GM04503 (cell line): ENCODE measurements at places on chromosomes 5 and 9.

DNA sequence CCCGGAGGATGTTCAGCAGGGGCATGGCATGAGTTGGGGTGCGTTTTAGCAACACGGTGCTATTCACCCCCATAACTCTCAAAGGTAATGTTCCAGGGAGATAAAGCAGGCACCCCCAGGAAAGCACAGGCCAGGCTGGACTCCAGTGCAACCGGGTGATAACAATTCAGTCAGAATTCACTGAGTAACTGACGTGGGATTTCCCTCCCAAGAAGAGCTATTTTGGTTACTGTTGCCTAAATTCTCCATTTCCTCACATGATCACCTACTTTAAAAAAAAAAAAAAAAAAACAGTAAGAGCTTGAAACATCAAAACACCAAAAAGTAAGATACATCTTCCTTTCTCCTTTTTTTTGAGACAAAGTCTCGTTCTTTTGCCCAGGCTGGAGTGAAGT is 137.6 kb upstream of the WWC1 start:
- no peak for DNase-seq

GRCh38 chr5:91133183-91133582 is 249.9 kb downstream of the ARRDC3 start:
- no peak for DNase-seq

DNA sequence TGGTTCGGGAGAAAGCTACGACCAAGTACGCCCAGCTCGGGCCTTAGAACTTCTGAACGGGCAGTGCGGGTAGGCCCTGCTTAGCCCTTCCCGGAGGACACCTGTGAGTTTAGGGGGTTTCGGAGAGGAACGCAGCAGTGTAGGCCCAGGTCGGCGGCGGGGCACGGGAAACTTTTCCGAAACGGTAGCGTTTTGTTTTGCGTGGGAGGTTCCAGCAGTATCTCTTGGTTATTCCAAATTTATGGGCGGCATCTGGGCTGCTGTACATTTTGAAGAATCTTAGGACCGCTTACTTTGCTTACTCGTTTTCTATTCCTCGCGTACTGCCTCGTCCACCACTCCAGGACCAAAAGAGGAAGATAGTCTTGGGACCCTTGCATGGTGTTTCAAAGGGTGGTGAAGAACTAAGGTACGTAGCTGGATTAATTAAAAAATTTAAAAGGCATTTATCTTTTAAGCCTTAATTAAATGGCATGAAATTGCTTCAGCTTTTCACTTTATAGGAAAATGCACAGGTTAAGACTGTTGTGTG is 492 bp downstream of the TENT2 start:
- DNase-seq = no peak

DNA sequence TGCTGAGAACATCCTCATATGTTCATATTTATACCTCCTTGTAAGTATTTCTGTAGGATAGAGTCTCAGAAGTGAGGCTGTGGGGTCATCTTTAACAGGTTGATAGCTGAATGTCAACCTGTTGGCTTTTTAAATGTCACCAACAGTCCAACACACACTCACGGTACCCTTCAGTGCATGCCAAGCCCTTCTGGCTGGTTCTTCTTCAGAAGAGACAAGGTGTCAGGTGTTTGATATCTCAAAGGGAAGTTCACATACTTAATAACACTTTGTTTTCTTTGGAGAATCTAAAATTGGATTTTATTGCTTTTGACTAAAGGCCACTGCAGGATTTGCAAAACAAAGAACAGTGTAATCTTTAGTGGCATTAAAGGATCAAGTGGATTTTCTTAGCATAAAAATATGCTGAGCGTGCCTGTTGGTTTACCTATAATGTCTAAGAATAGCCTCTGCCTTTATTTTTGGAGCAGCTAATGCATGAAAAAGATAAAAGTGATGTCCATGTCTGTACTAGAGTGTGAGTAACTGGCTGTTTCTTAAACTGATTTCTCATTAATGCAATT is 58.2 kb downstream of the RGS3 start:
- no peak for DNase-seq

- DNase-seq = no peak
Measured at GRCh38 chr9:84636436-84636835, 33.1 kb upstream of the NTRK2 start.

GRCh38 chr5:122114501-122114900 is 14.8 kb upstream of the ZNF474 start:
- DNase-seq = no peak

- DNase-seq = no peak
Measured at GRCh38 chr5:127060470-127060985, 12.8 kb downstream of the C5orf63 start.

DNA sequence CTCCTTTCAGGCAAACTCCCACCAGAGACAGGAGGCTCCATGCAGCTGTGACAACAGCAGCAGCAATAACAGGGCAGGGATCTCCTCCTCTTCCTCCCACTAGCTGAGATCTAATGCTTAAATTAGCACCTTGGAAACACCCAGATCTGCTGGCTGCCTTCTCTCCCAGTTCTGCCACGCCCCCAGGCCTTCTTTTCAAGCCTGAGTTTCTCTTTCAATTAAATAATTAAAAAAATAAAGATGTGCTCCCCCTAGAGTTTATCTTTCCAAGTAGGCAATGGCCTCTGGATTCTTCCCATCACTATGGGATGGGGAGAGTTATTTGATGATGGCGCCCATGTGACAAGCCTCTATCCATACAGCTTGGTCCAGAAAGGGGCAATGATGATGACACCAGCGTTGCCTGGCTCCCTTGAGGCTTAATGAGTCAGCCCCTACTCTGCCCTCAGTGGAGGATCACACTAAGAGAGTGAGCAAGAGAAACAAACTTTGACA is 3.8 kb downstream of the FAM219A start:
- DNase-seq = peak; percentile 51

GRCh38 chr5:68646144-68646543 is 430.6 kb downstream of the PIK3R1 start:
- peak; percentile 11 for DNase-seq

- DNase-seq = no peak
Measured at GRCh38 chr5:171744882-171745281, 40.7 kb upstream of the SMIM23 start.

DNA sequence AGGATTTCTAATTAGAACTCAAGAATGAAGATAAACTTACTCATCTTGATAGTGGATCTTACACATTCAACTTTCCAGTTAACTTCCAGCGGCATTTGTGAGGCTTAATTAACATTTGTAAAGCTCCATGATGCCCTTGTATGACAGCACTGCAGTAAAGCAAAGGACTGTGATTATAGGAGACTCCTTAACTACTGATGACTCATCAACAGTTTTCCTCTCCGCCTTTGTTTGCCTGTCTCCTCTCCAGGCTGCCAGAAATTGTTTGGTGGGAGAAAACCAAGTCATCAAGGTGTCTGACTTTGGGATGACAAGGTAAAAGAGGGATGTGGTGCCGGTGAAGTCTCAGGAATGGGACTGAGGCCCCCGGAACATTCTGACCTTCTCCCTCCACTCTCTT is 20.4 kb upstream of the CYFIP2 start:
- no peak for DNase-seq

GRCh38 chr5:169581580-169582227 is 1.9 kb upstream of the SPDL1 start:
- DNase-seq = no peak

- DNase-seq = no peak
Measured at GRCh38 chr5:56589481-56589860, 225.9 kb upstream of the MAP3K1 start.

GRCh38 chr9:133144904-133145851 is 18.5 kb downstream of the GBGT1 start:
- DNase-seq = no peak

GRCh38 chr9:111533099-111533790 is 8.3 kb downstream of the ZNF483 start:
- DNase-seq = no peak

DNA sequence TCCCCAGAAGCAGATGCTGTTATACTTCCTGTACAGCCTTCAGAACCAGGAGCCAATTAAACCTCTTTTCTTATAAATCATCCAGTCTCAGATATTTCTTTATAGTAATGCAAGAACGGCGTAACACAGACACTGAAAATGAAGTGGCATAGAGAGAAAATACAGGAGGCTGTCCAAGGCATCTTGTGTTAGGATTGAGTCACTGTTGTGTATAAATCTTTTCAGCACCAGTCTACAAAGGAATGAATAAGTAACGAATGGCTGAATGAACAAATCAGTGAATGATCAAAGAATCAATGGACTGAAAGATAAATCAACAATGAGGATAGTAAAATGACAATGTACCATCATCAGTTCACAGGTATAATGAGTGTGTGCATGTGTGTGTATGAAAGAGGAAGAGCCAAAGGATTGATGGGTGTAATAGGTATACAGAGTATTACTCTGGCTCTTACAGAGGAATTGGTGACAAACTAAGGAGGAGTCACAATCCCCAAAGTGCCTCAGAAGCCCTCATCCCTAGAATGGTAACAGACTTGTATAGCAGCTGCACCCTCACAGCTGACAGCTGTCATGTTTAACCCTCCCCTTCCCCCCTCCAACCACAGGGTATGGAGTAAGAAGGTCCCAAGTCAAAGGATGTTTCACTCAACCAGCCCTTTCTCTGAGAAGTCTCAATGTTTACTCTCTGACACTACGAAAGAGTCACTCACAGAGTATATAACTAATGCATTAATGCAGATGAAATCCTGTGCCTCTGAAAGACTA is 29.8 kb upstream of the MIER3 start:
- no peak for DNase-seq

DNA sequence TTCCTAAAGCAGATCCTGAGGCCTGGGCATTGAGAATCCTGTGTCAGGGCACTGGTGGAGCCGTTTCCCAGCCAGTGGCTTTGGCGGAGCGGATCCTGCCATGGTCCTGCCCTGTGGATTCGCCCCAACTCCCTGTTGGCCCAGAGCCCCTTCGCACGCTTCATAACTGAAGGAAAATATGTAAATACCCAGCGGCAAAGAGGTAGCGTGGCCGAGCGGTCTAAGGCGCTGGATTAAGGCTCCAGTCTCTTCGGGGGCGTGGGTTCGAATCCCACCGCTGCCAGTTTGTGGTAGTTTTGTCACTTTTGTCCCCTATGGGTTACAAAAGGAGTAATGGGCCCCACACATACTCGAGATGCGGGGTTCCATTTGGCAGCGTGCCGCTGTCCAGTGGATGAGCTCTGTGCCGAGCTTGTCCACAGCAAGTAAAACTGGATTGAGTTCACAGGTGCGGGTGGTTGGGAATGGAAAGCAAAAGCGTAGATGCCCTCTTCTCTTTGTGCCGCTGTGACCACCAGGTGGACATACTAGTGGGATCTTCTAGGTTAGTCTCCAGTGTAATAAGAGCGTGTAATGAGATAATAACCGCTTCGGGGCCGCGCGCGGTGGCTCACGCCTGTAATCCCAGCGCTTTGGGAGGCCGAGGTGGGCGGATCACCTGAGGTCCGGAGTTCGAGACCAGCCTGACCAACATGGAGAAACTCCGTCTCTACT is 17.3 kb downstream of the TRIM7 start:
- no peak for DNase-seq

GRCh38 chr9:123727332-123727731 is 202.6 kb downstream of the DENND1A start:
- DNase-seq = no peak

DNA sequence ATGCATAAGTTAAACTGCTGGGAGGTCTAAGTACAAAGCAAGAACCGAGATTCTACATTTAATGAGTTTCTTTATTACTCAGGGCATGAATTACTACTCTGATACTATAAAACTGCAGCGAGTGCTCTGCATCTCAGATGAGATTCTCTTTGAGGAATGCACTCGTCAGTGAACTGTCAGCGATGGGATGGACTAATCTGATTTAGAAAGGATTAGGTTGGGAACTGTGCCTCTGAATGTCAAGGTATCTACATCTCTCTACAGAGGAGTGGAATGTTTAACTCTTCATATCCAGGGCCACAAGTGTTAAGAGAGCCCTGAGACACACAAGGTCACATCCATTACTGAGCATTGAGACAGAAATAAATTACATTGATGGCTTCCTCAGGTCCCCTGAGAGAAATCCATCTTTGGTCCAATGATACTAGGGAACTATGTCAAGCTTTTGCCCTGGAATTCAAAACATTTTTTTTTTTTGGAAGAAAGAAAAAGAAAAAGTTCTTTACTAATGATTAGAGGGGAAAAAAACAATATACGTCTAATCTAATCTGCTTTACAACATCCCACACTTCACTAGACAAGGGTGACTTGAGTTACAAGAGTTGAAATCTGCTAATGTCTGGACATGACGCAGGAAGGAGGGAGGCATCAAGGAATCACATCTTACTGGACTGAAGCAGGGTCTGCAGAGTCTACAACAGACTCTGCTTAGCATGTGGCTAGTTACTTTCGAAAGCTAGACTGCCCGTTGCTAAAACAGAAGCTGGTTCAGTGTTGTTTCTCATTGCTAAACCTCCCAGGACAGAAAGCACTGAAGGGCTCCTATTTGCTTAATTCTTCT is 270.0 kb upstream of the TLE4 start:
- no peak for DNase-seq
